Tongue (tissue), 3 donors: ENCODE measurements at places on chromosomes 16 and 17. TPM values are rescaled to one million over a fixed set of nuclear protein-coding genes. Genes with fewer than 3 reads are reported as not detected.

TUBG2 gene
- 6.2 TPM for total RNA-seq

CLEC19A gene
- total RNA-seq = not detected

NPIPB4 gene
- total RNA-seq = 53.0 TPM

KRTAP3-2 gene
- total RNA-seq = not detected

TPSG1 gene
- not detected for total RNA-seq

MOSMO gene
- total RNA-seq = 20.9 TPM

HAP1 gene
- 0.41 TPM for total RNA-seq

PLD6 gene
- 11.8 TPM for total RNA-seq

GRB7 gene
- 11.4 TPM for total RNA-seq

SMIM5 gene
- 5.9 TPM for total RNA-seq

SLC12A3 gene
- not detected for total RNA-seq

TBC1D3I gene
- total RNA-seq = 0.41 TPM

LRRC75A gene
- total RNA-seq = 6.2 TPM

ST6GALNAC2 gene
- 11.7 TPM for total RNA-seq

TBC1D3K gene
- total RNA-seq = not detected

CDT1 gene
- total RNA-seq = 12.2 TPM

SLC52A1 gene
- total RNA-seq = not detected

ERN2 gene
- not detected for total RNA-seq

CDH3 gene
- 16.3 TPM for total RNA-seq

G6PC1 gene
- total RNA-seq = not detected

TLCD3B gene
- total RNA-seq = 0.82 TPM

NT5C gene
- 50.8 TPM for total RNA-seq

SLC47A2 gene
- 1.5 TPM for total RNA-seq

SPNS1 gene
- total RNA-seq = 14.8 TPM

RUNDC1 gene
- 10.7 TPM for total RNA-seq

CRK gene
- total RNA-seq = 75.4 TPM

ZNF750 gene
- 7.6 TPM for total RNA-seq

TNFRSF13B gene
- not detected for total RNA-seq

NLRC3 gene
- 0.72 TPM for total RNA-seq
